Kidney epithelial cell (primary cell): ENCODE measurements at places on chromosomes 6 and 20. TPM values are rescaled to one million over a fixed set of nuclear protein-coding genes. Genes with fewer than 3 reads are reported as not detected.

DNA sequence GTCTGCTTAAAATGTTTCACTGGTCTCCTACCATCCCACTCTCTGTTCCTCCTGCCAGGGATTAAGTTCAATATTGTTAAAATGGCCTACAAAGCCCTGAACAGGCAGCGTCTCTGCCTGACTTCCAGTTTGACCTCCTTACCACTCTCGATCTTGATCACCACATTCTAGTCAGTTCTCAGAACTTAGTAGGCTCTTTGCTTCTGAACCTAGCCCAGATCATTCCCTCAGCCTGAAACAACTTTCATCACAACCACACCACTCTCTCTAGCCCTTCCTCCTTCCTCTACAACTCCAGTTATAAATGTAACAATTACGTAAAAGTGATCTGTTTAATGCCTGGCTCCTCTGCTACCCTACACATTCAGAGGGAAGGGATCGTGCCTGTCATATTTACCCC, 53.3 kb downstream of the ATG5 start:
- no peak for DNase-seq

GRCh38 chr6:44255871-44256774, 1.2 kb downstream of the SLC35B2 start:
- DNase-seq, result no peak

- no peak for DNase-seq
Measured at GRCh38 chr6:156776470-156776839, 723 bp upstream of the ARID1B start.

- no peak for DNase-seq
Measured at GRCh38 chr6:159047891-159048685, 3.3 kb upstream of the TAGAP start.

GRCh38 chr6:156977527-156978291, 200.5 kb downstream of the ARID1B start:
- no peak for DNase-seq

DNA sequence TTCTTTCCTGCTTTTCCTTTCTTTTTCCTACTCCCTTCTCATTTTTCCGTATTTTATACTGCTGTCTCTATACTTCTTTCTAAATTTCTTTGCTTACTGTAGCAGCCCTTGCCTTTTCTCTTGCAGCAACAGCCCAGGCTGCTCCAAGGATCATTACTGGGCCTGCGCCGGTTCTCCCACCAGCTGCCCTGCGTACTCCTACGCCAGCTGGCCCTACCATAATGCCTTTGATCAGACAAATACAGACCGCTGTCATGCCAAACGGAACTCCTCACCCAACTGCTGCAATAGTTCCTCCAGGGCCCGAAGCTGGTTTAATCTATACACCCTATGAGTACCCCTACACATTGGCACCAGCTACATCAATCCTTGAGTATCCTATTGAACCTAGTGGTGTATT, 148.8 kb downstream of the QKI start:
- no peak for DNase-seq

SOX18 gene
- total RNA-seq, result 0.04 and 0.07 TPM in 2 replicates
